ENCODE measurements at places on chromosomes 4 and X.

GRCh38 chr4:4293279-4293678 lies 3.2 kb downstream of the ZBTB49 start:
- DNase-seq: no peak

DNA sequence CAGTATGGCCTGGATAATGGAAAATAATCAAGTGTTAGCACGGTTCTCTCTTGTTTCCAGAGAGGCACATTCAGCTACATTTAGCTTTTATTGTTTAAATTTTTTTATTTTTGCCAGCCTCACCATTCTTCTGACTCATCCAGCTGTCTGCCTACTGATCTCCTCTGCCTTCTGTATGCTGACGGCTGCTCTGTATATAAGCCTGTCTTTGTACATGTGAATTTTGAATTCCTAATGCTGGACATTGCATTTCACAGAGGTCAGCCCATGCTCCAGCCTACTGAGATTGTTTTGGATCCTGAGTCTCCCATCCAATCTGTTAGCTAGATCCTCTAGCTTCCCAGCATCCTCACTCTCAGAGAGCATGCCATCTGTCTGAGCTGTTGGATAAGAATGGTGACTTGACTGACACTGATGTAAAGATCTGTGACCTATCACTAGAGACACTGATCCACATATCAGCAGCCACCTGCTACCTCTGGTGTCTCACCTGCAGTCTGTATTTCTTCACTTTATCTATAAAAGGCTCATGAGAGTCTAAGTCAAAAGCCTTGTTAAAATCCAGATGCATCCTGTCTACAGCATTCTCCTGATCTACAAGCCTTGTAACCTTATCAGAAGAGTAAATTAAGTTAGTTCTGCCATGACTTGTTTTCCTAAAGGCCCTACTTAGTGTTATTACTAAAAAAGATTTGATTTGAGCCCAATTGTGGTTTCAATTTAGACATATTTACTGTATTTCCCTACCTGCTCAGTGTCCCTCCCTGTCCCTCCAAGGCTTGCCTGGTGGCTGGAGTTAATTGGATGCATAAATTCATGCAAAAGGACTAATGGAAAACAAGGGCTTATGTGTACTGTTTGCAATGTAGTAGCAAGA lies 25.6 kb upstream of the ARHGAP36 start:
- DNase-seq: no peak

GRCh38 chrX:17964871-17965270 lies 103.8 kb upstream of the RAI2 start:
- DNase-seq: no peak

GRCh38 chr4:57442831-57443291 lies 332.7 kb upstream of the IGFBP7 start:
- DNase-seq: peak; percentile 25

GRCh38 chrX:136766785-136767103 lies 14.0 kb downstream of the ARHGEF6 start:
- no peak for DNase-seq

Data from SW480 (cell line).